ENCODE measurements at places on chromosomes 1 and 21.

DNA sequence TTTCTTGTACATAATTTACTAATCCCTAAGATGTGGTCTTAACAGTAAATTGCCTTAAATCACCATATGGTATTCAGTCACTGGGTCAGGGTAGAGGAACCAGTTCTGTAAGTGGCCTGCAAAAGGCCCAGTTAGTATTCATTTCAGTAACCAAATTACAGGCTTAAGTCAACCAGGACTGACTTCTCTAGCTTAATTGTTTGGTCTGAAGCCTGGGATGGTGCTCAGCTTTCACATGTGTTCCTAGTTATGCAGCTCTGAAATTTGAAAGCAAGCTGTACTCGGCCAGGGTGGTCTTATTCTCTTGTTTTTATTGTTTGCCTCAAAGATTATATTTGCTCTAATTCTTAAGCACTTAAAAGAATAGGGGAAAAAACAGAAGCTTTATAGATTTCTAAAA is 144.6 kb downstream of the MAGI3 start:
- DNase-seq, result no peak

- DNase-seq, result no peak
These were observed 6.2 kb downstream of the AKIRIN1 start for GRCh38 chr1:38997034-38997900.

- no peak for DNase-seq
These were observed 700 bp upstream of the KMO start for GRCh38 chr1:241531195-241532161.

- peak; percentile 22 for DNase-seq
These were observed 163.4 kb upstream of the USP24 start for GRCh38 chr1:55378582-55378981.

GRCh38 chr1:182957902-182958395 is 5.0 kb upstream of the SHCBP1L start:
- DNase-seq, result no peak

- no peak for DNase-seq
These were observed 26.3 kb upstream of the GRHL3 start for GRCh38 chr1:24292887-24293286.

GRCh38 chr1:119384591-119384990 is 16.0 kb downstream of the HAO2 start:
- no peak for DNase-seq

DNA sequence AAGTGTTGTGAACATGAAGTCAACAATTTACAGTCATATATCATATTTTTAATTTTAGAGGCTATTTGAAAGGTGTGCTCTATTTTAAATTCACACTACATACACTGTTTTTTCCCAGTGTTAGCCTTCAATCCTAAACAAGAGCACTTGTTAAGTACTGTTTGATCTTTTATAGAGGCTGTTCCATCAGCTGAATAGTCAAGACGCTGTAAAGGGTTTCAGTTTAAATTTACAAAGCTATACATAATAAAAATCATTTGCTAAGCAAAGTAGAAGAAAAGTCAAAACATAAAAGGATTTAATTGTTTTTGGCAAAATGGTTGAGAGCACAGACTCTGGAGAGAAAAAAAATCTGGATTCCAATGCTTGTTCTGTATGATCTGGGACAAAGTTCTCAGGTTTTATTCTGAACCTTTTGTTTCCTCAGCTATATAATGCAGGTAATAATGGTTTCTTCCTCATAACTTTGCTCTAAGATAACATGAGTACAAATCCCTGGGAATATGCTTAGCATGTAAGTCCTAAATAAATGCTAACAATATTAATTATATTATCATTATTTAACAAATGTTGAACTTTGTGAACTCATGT is 44.3 kb downstream of the RBM11 start:
- no peak for DNase-seq

DNA sequence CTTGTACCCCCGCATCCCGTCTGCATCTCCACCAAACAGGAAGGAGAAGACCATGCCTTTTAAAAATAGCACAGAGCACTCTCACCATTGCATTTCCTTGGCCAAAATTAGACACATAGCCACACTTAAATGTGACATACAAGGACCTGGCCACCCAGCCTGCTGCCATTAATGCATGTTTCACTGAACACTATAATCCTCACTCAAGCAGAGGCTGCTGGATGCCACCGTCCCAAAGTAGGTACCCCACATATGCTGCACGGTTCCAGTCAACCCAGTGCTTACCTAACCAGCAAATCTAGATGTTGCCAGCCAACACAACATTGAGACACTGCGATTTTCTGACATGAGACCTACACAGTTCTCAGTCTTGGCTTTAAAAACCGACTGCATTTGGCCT is 107.7 kb downstream of the ADSS2 start:
- no peak for DNase-seq

DNA sequence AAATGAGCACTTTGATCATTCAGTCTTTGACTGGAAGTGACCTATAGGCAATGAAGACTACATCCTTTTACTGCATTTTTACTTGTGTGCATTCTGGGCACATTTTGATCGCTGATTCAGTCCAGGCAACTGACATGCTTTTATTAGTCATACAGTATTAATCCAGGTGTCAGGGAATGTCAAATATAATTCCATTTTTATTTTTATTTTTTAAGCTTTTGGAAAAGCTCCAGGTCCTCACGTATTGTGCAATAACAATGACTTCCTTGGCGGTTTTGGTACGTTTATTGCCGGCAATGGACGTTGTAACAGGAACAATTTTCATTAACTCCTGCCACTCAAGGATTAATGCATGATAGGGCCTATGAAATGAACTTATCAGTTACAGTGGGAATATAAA is 302.6 kb upstream of the PTBP2 start:
- no peak for DNase-seq

DNA sequence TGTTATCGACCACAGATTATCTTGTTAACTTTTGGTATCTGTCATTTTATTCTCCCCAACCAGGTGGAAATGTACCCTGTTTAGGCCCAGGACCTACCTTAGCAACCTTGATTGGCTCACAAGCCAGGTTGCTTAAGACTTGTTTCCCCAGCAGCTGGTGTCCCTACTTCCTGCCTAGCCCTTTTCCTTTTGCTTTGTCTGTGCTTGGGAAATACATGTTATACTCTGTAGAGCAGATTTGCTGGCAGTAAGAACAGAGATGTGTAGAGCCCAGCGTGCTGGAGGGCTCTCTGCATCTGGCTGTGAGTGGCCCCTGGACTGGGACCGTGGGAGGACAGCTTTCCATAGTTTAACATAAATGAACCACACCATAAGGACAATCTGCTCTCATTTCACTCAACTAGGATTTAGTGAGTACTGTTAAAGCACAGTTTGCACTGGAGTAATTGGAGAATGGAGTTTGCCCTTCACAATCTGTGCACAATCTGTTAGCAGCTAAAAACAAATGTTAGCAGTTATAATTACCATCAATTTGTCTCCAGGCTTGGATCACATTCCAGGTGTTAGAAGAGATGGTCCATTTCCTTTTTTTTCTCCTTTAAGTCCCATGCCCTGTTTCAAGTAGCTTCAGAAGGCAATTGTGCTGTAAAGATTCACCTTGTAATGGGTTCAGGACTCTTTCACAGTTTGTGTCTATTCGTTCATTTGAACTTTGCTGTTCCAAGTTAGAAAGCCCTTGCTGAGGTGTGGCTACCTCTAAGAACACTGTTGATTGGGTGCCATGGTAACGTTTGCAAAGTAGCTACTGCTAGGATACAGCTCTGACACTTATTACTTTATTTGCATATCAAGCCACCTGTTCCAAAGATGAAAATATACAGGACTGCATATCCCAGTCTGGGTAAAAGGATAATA is at the start of gene APOBEC4:
TSS of gene APOBEC4 (minus strand) at position 770 of the 915 bp plus-strand sequence. CDS start 4,535 bp downstream, outside the sequence.
- no peak for DNase-seq

GRCh38 chr1:101479945-101480344 is 243.1 kb downstream of the S1PR1 start:
- no peak for DNase-seq

DNA sequence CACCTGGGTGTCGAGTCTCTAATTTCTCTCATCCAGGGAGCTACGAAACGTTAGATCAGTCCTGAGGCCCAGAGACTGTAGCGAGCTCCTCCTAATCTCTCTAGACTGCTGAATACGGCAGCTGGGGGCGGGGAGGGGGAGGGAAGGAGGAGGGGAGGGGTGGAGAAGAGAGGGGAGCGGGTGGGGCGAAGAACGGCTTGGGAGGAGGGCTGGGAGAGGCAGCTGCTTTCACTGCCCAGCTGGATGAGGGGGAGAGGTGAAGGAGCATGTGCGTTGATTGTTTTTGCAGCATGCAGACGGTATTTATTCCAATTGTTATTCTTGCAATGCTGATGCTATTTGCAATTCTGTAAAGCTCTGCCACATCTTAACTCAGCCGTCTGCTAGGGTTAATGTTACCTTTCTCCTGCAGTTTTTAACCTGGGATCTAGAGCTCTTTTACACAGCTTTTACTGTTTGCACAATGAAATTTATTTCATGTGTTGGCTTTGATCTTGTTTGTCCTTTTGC is 790 bp downstream of the DNAJC6 start:
- DNase-seq, result no peak

- DNase-seq, result no peak
These were observed 54.5 kb upstream of the MRPS6 start for GRCh38 chr21:34018910-34019309.

DNA sequence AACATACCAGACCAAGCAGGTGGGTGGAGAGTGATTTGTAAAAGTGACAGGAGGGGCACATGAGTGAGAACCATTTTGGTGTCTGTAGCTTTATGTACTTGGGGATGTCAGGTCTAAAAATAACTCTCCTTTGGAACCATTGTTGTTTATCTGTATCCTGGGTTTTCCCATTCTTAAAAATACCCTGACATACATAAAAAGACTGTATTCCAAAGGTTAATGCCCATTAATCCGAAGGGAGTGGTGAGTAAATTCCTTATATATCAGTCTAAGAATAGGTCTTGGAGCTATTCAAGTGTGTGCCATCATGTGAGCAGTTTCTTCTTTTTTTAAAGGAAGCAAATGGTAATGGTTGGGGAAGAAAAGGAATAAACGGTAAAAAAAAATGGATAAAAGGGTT is 117.5 kb downstream of the TGFB2 start:
- DNase-seq, result no peak

DNA sequence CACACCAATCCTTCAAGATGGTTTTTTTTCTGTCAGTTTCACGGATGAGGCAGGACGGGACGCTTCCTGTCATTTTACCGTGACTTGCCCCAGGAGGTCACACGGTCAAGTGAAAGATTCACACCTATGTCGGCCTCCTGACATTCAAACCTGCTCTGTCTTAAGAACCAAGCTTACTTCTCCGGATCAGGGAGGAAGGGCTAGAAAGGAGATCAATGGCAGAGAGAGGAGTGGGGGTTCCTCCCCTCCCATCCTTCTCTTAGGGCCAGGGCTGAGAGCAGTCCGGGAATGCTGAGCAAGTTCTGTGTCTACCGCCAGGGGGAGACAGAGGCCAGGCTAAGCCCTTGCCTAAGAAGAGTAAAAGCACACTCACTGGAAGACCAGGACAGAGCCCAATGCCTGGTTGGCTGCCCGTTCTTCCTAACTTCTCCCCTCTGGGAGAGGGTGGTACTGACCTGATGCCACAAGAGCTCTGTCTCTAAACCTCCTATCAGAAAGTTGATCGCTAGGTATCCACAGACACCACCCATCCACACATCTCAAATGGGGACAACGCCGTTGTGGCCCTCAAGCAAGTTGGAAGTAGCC is 1.1 kb upstream of the PPM1J start:
- peak; percentile 77 for DNase-seq

GRCh38 chr1:226154593-226154992 is 31.9 kb downstream of the ACBD3 start:
- no peak for DNase-seq

- no peak for DNase-seq
These were observed 10.8 kb downstream of the FTCD start for GRCh38 chr21:46144464-46145070.

GRCh38 chr21:34344584-34344983 is 19.2 kb upstream of the KCNE2 start:
- DNase-seq, result no peak

GRCh38 chr1:176522310-176522845 is 59.4 kb downstream of the PAPPA2 start:
- no peak for DNase-seq

- DNase-seq, result no peak
These were observed 149.1 kb upstream of the MAGI3 start for GRCh38 chr1:113241237-113241636.

DNA sequence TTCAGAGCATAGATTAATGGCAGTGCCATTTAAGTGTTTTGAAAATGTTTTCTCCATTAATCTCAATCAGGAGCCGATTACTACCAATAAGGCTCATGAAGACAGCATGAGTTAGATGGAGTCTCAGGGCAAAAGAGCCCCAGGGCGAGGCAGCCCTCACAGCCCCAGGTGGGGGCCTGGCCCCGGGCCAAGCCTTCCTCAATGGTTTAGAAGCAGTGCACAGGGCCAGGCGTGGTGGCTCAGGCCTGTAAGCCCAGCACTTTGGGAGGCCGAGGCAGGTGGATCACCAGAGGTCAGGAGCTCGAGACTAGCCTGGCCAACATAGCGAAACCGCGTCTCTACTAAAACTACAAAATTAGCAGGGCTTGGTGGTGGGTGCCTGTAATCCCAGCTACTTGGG is 348.1 kb upstream of the VAMP3 start:
- no peak for DNase-seq

- DNase-seq, result peak; percentile 62
These were observed 10.0 kb upstream of the FCMR start for GRCh38 chr1:206931709-206932108.

- DNase-seq, result no peak
These were observed 21.3 kb downstream of the TMCC2 start for GRCh38 chr1:205248793-205249601.

GRCh38 chr21:32331444-32332305 is 33.0 kb downstream of the MRAP start:
- no peak for DNase-seq
